ENCODE measurements at places on chromosomes 7 and 10. TPM values are rescaled to one million over a fixed set of nuclear protein-coding genes. Genes with fewer than 3 reads are reported as not detected.

- no peak for DNase-seq
These were observed 17.1 kb upstream of the STK17A start for GRCh38 chr7:43565786-43566185.

DNA sequence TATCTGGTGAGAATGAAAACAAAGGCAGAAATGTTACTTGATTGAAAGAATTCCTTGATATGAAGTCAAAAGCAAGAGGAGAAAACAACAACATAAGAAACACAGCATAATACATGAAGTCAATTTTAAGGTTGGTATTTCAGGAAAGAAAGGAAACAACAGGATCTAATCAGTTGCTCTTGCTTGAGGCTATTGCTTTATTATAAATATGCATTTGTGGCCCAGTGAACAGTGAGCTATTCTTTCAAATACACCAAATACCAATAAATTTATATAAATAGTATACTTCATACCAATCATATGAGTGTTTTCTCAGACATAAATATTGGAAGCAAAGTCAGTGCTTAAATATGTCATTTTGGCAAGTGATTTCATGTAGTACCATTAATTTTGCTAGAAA is 806.6 kb downstream of the NXPH1 start:
- no peak for DNase-seq

DNA sequence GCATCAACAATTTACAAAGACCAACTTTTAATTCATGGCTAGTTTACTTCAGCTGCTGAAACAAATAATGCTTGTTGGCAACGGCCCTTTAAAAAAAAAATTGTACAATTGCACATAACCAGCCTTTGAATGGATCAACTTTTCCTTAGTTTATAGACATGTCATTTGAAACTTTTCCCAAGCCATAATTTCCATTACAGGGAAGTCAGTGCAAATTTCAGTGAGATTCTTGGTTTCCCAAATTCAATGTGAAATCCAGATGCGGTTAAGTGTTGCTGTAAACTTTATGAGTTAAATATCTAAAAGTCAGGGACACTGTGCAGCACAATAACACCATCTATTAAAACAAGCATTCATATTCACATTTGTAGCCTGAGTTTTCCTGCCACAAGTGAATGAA is 182.2 kb downstream of the JAZF1 start:
- DNase-seq, result no peak

DNA sequence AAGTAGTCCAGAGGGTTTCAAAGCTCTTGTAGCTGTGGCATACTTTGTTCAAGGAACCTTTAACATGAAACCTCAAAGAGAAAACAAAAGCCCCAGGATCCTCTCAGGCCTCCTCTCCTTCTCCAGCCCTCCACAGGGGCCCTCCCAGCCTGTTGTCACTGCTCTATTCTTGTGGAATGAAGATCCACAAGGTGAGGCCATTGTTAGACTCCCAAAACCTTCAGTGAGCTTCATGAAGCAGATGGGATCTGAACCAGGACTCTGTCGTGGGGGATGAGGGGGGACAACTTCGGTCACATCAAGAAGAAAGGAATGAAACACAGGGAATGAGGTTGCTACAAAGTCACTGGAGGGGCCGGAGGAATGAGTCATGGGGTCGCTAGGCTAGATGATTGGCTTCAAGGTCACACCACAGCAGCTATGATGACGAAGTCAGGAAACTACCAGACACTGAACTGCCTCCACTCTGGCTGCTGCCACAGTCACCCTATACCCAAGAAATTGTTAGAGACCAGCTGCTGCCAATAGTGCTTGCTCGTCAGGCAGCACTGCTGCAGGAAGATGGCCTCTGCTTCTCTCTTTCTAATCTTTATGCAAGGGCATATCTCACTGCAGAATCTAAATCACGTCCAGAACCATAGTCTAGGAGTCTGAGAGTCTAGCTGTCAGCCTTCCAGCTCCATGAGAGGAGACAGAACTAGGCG is 208.8 kb downstream of the HIBADH start:
- no peak for DNase-seq

DNA sequence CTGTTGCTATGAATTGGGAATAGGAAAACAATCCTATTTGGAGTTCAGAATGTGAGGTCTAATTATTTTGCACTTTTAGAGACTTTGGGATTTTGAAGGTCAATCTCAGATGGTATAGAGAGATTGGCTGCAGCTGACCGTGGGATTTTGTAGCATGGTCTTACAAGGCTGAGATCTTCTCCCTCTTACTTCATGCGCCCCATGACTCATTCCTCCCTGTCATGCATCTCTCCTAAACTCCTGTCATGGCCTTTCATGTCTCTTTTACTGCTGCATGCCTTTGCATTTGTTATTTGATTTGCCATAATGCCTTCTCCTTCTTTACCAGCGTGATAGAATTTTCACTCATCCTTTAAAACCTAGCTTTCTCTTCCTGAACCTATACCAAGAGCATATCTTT is 133.1 kb downstream of the BBS9 start:
- no peak for DNase-seq

DNA sequence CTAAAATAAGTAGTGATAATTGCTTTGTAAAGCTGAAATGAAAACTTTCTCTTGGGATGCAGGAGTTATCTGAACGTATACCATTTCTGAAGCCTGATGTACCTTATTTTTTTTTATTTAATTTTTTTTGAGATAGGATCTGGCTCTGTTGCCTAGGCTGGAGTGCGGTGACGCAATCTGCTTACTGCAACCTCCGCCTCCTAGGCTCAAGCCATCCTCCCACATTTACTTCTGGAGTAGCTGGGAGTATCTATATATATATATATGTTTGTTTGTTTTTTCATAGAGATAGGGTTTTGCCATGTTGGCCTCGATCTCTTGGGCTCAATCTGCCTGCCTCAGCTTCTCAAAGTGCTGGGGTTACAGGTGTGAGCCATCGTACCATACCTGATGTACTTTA is 2.4 kb downstream of the PMPCB start:
- DNase-seq, result no peak

- no peak for DNase-seq
These were observed 108.9 kb downstream of the UPF2 start for GRCh38 chr10:11933577-11934223.

DNA sequence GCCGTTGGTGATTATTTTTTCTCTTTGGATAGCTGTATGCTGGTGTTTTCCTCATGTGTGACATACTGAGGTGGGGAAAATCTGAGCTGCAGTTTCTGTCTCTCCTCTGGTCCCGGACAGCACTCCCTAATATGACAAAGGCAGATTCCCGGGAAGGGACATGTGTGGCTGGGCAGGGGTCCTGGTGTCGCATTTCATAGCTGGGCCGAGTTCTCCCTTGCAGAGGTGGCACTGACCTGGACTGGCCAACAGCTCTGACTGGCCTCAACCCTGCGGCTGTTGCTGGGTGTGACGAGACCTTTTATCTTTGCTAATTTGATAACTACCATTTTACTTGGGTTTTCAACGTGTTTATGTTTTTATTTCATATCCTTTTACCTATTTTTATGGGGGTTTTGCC is 248.6 kb upstream of the TCERG1L start:
- DNase-seq, result no peak

- no peak for DNase-seq
These were observed 118.4 kb upstream of the INSYN2A start for GRCh38 chr10:127314797-127315196.

GRCh38 chr7:105496521-105496920 is 25.6 kb downstream of the PUS7 start:
- DNase-seq, result no peak

GRCh38 chr10:44245601-44245938 is 139.3 kb downstream of the CXCL12 start:
- no peak for DNase-seq

DNA sequence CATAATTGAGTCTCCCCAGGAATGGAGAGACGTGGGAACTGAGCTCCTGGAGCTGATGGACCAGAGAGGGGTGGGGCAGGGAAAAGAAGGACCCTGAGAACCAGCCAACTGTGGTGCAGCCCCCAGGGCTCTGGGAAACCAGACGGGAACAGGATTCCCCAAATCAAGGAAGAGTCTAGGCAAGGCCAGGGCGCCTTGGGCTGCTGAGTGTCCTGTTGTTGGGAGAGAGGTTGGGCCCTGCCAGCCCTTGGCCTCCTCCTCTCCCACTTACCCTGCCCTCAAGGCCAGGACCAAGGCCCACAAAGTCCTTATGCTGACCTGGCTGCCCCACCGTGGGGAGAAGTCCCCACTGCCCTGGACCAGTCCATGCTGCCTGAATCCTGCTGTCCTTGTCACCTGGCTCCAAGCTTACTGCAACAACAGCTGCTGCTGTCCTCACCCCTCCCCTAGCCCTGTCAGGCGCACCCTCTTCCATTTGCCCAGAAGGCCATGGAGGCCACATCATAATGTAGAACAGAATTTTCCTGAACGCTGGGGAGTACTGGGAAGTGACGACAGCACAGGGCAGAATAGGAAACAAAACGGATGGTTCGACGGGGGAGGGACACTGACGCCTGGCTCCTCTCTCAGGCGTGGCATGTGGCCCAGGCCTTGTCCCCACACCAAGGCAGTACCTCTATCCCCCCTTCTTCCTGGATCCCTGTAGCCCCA is 132.9 kb upstream of the ZMIZ1 start:
- no peak for DNase-seq

GRCh38 chr7:151451156-151451555 is 11.2 kb upstream of the CRYGN start:
- DNase-seq, result no peak

- DNase-seq, result no peak
These were observed 2.9 kb upstream of the RBM20 start for GRCh38 chr10:110641256-110641655.

GRCh38 chr7:80218723-80219122 is 84.1 kb downstream of the GNAI1 start:
- no peak for DNase-seq

GRCh38 chr10:110571093-110571743 is 3.7 kb downstream of the SMC3 start:
- DNase-seq, result no peak

DNA sequence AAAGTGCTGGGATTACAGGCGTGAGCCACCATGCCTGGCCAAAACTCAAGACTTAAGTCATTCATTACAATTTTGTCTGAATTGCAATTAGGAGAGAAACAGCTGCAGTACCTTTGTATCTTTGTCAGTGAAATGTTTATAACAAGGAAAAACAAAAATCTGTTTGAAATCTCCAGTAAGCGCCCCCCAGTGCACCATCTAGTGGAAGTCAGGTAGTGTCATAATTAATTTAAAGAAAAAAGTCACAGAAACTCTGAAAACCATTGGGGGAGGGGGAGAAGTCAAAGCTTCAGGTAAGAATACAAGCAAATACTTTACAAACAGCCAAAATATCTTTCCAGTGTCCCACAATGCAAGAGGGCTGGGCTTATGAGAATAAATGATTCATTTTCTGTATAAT is 2.8 kb downstream of the MPP7 start:
- no peak for DNase-seq

GRCh38 chr7:55556031-55556430 is 16.3 kb downstream of the VOPP1 start:
- no peak for DNase-seq

- DNase-seq, result no peak
These were observed 258.0 kb upstream of the KCND2 start for GRCh38 chr7:120014925-120015465.

DNA sequence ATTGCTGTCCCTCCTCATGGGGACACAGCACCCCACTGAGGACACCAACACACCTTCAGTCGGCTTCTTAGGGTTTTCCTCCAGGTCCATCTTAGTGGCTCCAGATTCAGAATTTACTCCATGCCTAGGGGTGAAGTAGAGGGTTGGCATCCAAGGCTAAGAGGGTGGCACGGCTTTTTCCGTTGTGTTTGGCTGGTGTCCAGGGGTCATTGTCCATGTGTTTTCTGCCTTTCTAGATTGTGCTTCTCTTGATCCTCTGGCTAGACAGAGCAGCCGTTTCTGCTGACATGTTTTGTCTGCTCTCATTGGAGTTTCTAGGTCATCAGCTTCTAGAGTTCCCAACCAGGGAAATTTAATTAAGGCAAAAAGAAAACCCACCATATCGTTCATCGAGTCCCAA is 291.6 kb upstream of the CELF2 start:
- DNase-seq, result no peak

DNA sequence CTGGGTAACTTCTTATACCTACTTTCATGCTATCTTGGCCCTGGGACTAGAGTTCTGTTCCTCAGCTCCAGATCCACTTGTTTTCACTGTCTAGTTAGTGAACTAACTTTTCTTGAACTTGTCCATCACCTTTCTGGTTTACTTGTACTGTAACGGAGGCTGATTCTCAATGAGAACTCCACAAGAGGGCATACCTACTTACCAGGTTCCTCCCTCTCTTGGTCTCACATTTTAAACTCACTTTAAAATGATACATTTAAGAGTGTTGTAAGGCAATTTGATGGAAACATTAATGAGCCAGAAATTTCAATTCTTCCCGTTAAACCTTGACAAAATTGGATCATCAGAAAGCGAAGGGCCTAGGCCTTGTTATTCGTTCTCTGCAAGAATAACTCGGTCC is 111.6 kb downstream of the MAGI2 start:
- no peak for DNase-seq

- DNase-seq, result no peak
These were observed 134.9 kb downstream of the CAMK1D start for GRCh38 chr10:12484002-12484918.

DNA sequence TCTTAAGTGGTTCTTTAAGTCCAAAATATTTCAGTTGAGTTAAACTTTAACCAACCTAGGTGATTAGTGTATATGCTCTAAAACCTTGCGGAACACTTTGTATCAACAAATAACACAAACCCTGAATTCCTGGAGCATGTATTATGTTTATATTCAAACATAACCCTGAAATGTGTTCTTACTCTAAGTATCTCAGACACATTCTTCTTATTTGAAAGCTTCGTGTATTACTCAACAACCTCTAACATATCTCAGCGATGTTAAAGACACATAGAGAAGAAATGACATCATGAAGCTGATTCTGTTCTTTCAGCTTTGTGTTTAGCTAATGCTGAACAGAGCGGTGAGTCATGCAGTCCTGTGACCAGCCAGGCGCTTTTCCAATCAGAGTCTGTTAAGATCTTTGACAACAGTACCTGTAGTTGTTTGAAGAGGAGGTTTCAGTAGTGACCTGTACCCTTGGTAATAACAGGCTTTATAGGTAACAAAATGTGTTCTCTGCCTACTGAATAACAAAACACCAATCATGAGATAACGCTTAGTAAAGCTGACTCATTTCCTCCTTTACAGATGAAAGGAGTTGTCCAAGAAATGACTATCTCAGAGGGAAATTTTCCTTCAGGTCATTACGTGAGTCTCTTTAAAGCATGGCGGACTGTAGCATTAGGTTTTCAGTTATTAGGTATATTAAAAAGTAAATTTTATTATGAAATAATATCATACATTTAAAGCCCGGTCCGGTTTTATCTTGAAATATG is 67.3 kb upstream of the KLF6 start:
- DNase-seq, result peak; percentile 99

The NUTM2D gene
- polyA plus RNA-seq, result 3.8 TPM

The RAB11FIP2 gene
- 16.4 TPM for polyA plus RNA-seq

The SPAG6 gene
- polyA plus RNA-seq, result 0.19 TPM

The GPAM gene
- polyA plus RNA-seq, result 18.1 TPM

The FAM25C gene
- not detected for polyA plus RNA-seq

The TSPAN12 gene
- 99.6 TPM for polyA plus RNA-seq

The SLC25A40 gene
- 36.1 TPM for polyA plus RNA-seq

The ACTR3C gene
- 6.1 TPM for polyA plus RNA-seq

The NUTM2E gene
- 0.09 TPM for polyA plus RNA-seq

The PALD1 gene
- 6.1 TPM for polyA plus RNA-seq

The CALML3 gene
- 0.09 TPM for polyA plus RNA-seq

The SLC16A12 gene
- polyA plus RNA-seq, result 1.1 TPM

The TMEM26 gene
- polyA plus RNA-seq, result 5.0 TPM

The NPC1L1 gene
- polyA plus RNA-seq, result 63.9 TPM

The PSMG3 gene
- 31.7 TPM for polyA plus RNA-seq
